GM23338 (cell line): ENCODE measurements at places on chromosomes 6 and 20. TPM values are rescaled to one million over a fixed set of nuclear protein-coding genes. Genes with fewer than 3 reads are reported as not detected.

The PTCRA gene
- 0.30 TPM in 1 of 2 replicates, not detected in the other for polyA plus RNA-seq

The ZNF343 gene
- polyA plus RNA-seq: 1.1 and 2.4 TPM in 2 replicates

The SLC52A3 gene
- polyA plus RNA-seq: 2.3 and 2.5 TPM in 2 replicates

The MACROD2 gene
- polyA plus RNA-seq: 4.3 and 5.5 TPM in 2 replicates

The CEP85L gene
- polyA plus RNA-seq: 9.1 and 10.8 TPM in 2 replicates

The HTR1E gene
- polyA plus RNA-seq: not detected in 2 replicates

The SLC35D3 gene
- 1.0 and 1.6 TPM in 2 replicates for polyA plus RNA-seq

The PSORS1C1 gene
- not detected in 2 replicates for polyA plus RNA-seq

The MTFR2 gene
- polyA plus RNA-seq: 10.3 and 13.5 TPM in 2 replicates

The OPRM1 gene
- not detected in 2 replicates for polyA plus RNA-seq

The MAPK13 gene
- polyA plus RNA-seq: 6.3 TPM in 2 replicates
